ENCODE measurements at places on chromosomes 11 and 22.

DNA sequence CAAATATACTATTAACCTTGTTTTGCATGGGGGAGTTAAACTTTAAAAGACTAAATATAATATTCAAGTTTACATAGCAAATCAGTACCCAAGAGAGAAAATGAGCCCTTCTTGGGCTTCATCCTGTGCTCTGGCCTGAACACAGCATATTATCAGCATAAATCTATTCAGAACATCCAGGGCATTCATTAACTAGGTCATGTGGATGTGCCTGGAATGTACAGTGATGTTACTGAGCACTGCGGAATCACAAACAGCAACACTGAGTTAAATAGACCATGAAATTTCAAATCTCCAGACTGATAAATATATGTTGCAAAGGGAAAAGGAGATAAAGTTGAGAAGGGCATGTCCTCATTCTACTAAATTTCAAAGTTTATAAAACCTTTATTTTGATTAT is 426.4 kb downstream of the AASDHPPT start:
- DNase-seq, result no peak

- DNase-seq, result no peak
Measured at GRCh38 chr22:36239150-36239400, 252 bp downstream of the APOL2 start.

DNA sequence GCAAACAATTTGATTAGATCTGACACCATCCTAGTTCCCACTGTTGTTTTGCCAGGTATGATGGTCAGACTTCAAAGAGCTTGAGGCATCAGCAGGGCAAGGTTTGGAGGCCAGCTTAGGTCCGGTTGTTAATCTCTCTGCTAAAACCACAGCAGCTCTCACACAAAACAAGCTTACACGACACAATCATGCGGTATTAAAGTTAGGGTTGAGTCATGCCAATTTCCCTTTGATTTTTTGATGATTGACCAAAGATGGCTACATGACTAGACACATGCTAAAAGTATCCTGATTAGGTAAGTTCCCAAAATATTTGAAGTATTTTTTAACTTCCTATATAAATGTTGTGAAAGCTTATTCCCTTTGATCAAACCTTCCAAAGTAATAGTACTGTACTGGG is 145.9 kb downstream of the ELP4 start:
- no peak for DNase-seq

GRCh38 chr22:16804882-16805281 is 20.3 kb downstream of the XKR3 start:
- no peak for DNase-seq

DNA sequence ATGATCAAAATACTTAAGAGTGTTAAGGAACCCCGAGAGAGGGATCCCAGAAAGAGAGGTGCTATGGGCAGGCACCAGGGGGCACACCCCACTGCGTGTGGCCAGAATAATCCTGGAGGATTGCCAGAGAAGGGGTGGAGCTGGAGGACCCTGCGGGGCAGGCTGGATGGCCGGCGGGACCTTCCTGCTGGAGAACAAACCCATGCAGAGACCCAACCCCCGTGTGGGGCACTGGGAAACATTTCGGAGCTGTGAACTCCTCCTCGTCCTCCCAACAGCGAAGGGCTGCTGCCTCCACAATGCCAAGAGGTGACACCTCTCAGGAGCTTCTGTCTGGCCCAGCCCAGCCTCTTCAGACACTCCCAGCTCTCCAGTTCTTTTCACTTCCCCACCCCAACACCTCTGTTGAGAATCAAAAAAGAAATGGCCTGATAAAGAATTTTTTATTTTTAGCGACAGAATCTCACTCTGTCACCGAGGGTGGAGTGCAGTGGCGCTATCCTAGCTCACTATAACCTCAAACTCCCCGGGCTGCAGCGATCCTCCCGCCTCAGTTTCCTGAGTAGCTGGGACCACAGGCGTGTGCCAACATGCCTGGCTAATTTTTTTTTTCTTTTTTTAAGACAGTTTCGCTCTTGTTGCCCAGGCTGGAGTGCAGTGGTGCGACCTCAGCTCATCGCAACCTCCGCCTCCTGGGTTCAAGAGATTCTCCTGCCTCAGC is 25.6 kb downstream of the RHOD start:
- no peak for DNase-seq

DNA sequence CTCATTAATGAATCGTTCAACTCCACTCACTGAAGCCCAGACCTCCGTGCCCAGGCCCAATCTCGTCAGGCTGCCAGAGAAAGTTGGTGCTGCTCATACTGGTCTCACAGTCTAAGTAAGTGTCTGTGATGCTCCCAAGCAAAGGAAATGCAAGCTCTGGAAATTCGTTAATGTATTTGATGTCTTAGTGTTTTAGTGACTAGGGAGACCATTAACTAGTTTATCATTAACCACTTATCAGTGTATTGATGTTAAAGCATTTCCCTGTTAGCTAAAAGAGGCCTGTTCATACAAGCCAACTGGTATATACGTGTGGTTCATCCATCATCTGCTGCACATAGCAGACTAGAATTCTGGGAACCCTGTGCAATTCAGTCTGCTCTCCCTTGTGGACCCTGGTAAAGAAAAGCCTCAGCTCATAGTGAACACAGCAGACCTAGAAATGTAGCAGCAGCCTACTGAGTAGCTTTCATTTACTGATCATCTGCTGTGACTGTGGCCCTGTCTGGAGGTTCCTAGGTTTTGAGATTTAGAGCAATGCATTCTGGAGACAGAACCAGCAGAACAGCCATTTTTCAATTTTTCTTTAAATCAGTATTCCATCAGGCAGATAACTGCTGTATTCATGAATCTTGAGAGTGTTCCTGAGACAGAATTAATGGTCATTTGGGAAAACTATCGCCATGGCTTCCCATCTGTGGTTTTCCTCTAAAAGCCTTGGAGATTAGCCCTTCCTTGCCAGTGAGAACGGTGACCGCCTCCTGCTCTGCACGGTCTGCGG is 15.7 kb upstream of the AIFM3 start:
- no peak for DNase-seq

DNA sequence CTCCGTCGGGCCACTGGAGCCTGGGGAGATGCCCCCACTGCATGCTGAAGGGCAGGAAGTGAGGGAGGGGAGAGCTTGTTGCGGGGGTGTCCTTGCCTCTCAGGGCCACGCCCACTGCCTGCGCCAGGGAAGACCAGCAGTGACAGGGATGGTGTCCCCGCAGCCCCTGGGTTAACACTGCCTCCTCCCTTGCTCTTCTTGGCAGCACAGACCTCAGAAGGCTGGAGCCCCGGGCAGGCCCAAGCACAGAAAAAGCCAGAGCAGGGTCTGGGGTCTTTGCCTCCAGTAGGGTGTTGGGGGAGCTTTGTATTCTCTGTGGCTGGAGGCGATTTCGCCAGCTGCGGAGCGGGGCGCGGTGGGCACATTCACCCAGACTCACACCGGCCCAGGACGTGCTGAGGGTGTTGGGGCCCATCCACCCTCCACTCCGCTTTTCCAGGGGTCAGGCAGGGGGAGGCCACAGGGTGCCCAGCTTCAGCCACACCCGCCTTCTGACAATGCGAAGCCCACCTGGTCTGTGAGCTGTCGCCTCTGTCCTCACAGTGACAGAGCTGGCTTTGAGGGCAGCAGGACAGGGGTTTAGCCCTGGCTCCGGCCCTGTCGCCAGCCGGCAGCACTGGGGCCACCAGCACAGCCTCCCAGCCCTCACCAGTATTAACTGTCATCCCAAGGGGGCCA is 83.7 kb downstream of the CDKN1C start:
- no peak for DNase-seq

- no peak for DNase-seq
Measured at GRCh38 chr11:82539669-82540068, 194.0 kb downstream of the FAM181B start.

- DNase-seq, result no peak
Measured at GRCh38 chr11:47272706-47273105, 2.8 kb downstream of the MADD start.

DNA sequence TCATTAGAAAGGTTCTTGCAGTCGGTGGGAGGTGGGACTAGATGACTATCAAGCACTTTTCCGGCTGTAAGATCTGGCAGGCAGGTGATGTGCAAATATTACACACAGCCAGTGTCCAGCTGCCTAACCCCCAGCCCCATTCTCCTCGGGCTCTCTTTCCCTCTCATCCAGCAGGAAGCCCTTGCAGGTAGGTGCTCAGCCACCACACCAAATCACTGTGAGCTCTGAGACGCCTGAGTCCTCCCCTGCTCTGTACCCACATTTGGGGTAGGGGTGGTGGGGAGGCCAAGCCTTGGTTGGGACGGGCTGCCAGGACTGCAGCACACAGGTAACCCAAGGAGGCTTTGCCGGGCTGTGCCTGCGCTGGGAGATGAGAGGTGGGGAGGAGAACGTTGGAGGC is 601 bp downstream of the ART5 start:
- no peak for DNase-seq

DNA sequence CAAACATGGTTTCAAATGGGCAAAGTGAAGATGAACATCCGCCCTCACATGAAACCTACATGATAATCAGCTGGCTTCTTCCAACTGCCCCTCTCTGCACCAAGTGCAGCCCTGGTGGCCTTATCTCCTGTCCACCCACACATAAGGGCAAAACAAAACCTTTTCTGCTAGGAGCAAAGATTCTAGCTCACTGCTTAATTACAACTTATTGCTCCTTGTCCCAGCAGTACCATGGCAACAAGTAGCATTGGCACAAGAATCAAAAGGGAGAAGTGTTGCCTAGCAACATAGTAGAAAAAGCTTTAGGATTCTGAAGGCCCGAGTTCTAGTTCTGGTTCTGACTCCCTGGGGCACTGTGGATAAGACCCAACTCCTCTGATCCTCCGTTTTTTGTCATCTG is 68.7 kb upstream of the BMAL1 start:
- no peak for DNase-seq

DNA sequence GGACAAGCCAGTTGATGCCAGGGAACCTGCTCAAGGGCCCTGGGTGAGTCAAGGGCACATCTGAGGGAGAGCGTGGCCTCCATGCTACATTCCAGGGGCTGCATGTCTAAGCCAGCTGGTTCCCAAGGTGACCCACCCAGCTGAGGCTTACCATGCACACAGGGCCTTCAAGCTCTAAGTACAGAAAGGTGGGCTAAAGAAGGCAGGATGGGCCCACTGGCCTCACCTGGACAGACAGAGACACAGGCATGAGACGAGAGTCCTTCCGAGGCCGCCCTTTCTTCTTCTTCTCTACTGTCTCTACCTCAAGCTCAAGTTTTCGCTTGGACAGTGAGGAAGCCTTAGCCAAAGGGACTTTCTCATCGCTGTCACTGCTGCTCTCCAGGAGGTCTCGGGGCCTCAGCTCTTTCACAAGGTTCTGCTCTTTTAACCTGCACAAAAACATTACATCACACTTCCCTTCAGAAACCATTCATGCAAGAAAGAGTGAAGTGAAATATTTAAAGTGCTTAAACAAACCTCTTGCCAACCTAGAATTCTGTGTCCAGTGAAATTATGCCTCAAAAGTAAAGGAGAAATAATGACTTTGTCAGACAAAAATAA is 69.9 kb downstream of the HIRA start:
- DNase-seq, result no peak

Data from thymus (tissue), 14 donors.